ENCODE measurements at places on chromosomes 7 and 10. TPM values are rescaled to one million over a fixed set of nuclear protein-coding genes. Genes with fewer than 3 reads are reported as not detected.

HMX3 gene
- polyA plus RNA-seq, result not detected

HNRNPF gene
- polyA plus RNA-seq, result 76.7 TPM

CCDC146 gene
- polyA plus RNA-seq, result 5.9 TPM

SCIN gene
- polyA plus RNA-seq, result 0.97 TPM

EVX1 gene
- not detected for polyA plus RNA-seq

ASZ1 gene
- not detected for polyA plus RNA-seq

DNA sequence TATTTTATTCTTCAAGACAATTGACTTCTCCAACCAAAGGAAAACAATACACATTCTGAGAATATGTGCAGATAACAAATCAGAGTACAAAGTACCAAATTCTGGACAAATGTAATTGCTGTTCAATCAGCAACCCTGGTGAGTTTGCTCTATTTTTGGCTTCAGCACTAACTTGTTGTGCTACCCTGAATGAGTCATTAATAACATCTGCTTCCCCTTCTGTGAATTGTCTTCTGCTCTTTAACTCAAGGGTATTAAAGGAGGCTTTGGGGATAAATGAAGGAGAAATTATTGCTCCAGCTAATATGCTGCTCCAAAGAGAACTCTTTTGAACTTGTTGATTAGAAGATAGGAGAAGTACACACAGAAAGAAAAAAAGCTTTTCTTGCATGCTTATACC is 459.3 kb downstream of the HTR7 start:
- no peak for DNase-seq

DNA sequence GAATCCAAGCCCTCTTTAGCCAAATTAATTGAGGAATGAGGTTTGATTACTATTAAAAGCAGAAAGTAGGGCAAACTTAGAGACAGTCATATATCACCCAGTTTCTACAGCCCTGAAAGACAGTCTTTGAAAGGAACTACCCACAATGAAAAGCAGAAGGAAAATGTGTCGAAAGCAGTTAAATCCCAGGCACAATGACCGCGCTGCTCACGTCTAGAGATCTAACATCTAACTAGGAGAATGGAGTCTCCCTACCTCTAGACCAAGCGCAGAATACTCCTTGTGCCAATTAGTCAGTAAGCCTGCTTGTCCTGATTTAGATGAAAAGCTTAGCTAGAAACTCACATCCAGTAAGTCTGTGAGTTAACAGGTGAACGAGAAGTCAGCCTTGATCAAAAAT is 350.0 kb downstream of the FGFR2 start:
- DNase-seq, result no peak

DNA sequence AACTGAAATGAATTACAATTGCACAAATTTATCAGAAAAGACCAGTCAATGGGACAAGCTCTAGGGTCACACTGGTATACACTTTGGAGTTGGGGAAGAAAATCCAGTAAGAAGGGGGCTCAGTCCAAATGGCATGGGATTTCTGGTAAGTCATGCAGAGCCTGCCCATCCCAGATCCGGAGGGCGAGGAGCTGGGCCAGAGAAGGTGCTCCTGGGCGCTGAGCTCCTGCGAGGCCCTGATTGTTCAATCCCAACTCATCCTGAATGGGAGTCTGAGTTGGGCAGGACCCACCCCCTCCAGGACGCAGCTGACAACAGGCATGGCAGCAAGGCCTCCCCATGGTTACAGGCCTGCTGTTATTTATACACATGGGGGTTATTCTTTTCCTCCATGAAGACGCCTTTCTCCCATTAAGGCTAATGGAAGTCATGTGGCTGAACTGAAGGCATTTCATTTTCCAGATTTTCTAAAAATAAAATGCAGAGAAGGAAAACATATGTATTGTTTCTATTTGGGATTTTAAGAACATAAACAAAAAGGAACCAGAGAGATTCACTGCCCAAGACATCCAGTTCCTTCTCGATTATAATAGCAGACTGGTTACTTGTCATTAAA is 91.1 kb upstream of the ADAM12 start:
- DNase-seq, result no peak

GRCh38 chr10:110504111-110504735 is 6.5 kb downstream of the DUSP5 start:
- peak; percentile 91 for DNase-seq

- DNase-seq, result no peak
Observed at GRCh38 chr10:14686356-14686755, 88.3 kb downstream of the FAM107B start.

GRCh38 chr7:22651534-22652243 is 75.3 kb upstream of the IL6 start:
- no peak for DNase-seq

DNA sequence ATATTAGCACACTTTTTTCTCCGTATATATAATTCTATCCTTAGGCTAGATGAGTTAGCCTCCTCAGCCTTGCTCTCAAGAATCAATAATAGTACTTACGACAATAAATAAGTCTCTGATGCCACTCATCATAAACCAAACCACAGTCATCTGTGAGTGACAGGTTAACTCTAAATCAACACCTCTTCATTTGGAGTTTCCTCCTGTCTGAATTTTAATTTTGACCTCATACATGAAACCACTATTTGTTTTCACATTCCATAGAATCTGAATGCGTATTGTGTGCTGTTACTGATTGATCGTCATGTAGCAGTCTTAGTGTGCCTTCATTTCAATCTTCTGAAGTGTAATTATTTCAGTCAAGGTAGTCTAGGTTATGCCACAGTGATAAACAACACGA is 85.8 kb downstream of the HGF start:
- no peak for DNase-seq
